Heart left ventricle (tissue), 16 donors: ENCODE measurements at places on chromosomes 6 and 20. TPM values are rescaled to one million over a fixed set of nuclear protein-coding genes. Genes with fewer than 3 reads are reported as not detected.

Gene AURKA
- total RNA-seq = 6.3 TPM

Gene CCM2L
- total RNA-seq = 8.7 TPM

Gene GMPR
- total RNA-seq = 123 TPM

Gene MEI4
- total RNA-seq = 0.69 TPM

Gene TMC2
- not detected for total RNA-seq

Gene MAK
- total RNA-seq = 0.16 TPM

Gene BPIFB2
- not detected for total RNA-seq

Gene ZMYND8
- total RNA-seq = 28.9 TPM

Gene TINAG
- 0.45 TPM for total RNA-seq

Gene PTGIS
- total RNA-seq = 22.0 TPM

DNA sequence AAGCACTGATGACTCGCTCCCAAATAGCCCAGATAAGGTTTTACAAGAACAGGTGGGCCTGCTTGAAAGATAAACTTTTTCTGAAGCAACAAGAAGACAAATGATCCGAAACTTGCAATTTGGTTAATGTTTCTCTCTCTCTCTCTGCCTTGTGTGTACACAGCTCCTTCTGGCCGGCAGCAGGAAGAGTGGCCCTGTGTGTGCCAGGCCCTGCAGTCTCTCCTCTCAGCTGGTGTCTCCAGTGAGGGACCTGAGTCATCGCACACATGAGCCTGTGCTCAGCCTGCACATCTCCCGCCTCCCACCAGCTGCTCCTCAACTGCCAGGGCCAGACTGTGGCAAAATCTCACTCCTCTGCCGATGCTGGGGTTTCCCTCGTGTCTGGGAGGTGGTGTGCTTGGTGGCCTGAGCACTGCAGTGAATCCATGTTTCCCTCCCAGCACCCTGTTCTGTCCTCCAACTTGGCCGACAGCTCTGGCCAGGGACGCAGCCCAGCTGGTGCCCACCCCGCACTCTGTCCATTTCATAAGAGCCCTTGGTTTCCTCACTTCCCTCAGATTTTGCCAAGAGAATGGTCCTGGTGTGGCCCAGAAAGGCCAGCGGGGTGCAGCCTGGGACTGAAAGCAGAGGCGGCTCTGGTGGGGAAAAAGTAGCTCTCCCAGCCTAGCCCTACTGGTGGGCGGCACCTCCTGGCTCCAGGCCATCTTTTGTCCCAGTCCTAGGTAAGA lies 49.4 kb downstream of the ERMARD start:
- DNase-seq = no peak

- no peak for DNase-seq
Measured at GRCh38 chr6:144665932-144666450, 380.9 kb downstream of the UTRN start.

DNA sequence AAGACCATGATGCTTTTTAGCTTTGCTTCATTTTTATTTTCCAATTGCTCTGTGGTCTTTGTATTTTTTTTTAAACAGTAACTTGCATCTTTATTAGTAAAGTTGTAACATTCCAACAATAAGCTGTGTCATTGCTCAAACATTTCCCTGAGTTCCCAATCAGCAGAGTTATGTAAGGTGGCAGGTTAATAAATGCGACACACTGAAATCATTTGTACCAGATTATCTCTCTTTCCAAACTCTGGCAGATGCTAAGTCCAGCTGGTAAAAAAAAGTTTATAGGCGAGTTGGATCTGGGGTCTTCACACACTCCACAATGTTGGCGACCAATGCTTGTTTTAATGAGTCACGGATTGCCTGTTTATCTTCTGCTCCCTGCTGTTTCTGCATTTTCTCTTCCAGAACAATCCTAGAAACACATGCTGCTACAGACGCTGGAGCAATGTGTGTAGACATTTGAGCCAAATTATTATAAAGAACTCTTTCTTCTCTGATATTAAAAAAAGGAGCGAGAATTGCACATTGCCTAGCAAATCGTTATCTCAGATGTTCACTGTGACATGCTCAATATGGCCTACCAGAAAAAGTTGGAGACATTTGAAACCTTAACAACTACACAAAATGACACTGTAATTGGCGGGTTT lies 113.6 kb upstream of the IFNGR1 start:
- DNase-seq = no peak

GRCh38 chr6:39327507-39327906 lies 5.0 kb upstream of the KCNK16 start:
- DNase-seq = no peak

DNA sequence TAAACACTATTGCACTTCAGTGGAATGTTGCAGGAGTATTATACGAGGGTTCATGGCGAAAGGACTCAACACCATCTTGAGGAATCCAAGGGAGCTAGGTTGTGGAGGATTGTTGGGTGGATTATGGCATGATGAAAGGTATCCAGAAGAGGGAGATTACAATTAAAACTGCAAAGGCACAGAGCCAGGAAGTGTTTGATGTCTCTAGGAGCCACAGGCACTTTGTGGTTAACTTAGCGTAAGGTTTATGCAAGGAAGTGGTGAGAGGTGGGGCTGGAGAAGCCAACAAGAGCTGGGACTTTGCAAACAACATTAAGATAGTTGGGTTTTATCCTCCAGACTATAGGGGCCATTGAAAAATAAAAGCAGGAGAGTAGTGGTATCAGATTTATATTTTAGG lies 86.6 kb upstream of the TPD52L1 start:
- DNase-seq = no peak

- DNase-seq = no peak
Measured at GRCh38 chr6:13916230-13916944, 8.4 kb upstream of the RNF182 start.

GRCh38 chr20:3209257-3209945 lies at the start of gene ITPA:
Gene ITPA, plus strand, starts transcription at chr20:3209498. Its CDS starts 54 bp downstream, at chr20:3209552.
- DNase-seq = peak; percentile 53

- DNase-seq = no peak
Measured at GRCh38 chr20:4794846-4795245, 73.1 kb downstream of the PRND start.

GRCh38 chr6:118826096-118826495 lies 67.9 kb upstream of the ASF1A start:
- no peak for DNase-seq

- DNase-seq = peak; percentile 94
Measured at GRCh38 chr20:1776681-1777475, 118.3 kb upstream of the SIRPA start.

DNA sequence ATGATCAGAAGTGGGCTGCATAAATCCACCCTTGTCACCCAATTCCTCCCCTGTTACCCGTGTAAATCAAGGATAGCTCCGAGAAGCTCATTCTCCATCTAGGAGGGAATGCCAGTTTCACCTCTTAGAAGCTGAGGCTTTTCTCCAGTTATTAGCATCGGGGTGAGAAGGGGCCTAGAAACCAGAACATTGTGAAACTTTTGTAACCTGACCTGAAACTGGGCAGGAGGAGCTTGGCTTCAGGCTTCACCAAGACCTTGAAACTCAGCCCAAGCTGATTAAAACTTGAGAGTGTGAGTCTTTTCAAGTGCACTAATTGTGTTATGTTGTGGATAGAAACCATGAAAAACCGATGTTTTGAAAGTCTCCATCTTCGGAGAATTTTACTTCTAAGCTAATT lies 103.1 kb downstream of the BMP2 start:
- no peak for DNase-seq

DNA sequence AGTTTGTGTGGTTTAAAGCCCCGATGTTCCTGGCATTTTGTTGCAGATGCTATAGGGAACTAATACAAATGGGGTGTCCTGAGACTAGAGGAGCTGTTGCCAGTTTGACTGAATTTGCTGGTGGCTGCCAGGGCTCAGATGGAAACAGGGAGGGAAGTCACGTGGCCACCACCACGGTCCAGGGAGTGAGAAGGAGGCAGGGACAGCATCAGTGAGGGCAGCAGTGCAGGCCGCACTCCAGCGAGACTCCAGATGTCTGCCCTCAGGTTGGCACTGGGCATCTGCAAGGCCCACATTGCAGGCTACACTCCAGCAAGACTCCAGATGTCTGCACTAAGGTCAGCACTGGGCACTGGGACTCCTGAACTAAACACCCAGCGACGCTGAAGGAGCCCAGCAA lies 86.2 kb downstream of the RAMACL start:
- DNase-seq = peak; percentile 7

DNA sequence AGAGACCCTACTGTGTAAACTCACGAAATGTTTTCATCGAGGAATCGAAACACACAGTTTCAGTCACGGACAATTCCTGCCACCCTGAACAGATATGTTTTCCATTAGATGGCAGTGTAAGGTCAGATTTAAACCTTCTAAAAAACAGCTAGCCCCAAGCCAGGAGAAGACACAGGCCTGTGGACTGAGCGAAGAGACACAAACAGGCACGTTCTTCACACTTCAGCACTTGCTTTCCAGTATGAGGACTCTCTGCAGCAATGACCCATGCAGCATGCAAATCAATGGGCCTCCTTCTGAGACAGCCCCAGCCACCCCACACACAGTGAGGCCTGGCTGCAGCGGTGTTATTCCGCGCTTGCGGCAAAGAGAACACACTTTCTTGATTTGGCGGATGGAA lies 31.9 kb downstream of the HUS1B start:
- DNase-seq = no peak

- DNase-seq = no peak
Measured at GRCh38 chr6:140380427-140381218, 1006.2 kb upstream of the CITED2 start.

- DNase-seq = no peak
Measured at GRCh38 chr6:30386166-30386565, 41.2 kb downstream of the RPP21 start.

DNA sequence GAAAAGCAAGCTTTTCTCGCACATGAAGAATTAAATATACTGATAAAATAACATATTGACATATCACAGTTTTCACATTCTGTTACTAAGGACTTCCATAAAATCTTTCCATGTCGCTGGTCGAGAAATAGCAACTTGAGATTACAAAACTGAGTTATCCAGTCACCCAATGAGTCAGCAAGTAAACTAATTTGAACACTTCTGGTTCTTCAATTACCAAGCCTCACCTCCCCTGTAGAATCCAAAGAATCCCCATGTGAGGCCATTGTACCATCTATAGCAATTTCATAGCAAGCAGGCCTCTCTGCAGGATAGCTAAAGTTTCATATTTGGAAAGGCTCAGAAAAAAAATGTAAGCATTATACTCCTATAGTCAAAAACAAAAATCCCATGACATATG lies 87.3 kb downstream of the PKHD1 start:
- DNase-seq = no peak

DNA sequence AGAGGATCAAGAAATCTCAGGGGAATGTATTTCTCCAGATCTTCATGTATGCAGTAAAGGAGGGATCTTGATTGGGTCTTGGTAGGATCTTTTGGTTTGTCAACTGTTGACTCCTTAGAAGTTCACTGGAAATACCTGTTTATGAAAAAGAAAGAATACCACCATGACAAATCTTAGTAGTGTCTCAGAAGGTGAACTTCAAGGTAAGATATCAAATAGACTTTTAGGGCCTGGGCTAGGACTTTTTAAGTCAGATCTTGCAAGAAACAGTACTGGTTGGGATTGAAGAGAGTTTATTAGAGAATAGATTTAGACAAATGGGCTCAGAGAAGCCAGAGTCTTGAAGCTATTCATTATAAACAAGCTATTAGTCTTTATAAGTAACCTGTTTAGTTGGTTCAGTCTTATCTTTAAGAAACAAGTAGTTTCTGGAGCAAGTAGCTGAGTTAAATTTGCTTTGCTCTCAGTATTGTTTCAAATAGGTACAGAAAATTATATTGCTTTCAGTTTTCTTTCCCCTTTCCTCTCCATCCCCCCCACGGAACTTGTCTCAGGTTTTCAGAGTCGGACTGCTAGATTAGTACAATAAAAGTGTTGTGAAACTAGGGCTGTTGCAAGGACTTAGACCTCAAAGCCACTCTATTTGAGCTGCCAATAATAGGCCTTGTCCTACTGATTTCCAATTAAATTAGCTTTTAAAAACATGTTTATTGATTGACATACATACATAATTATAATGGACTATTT lies 529.1 kb upstream of the CITED2 start:
- DNase-seq = no peak

DNA sequence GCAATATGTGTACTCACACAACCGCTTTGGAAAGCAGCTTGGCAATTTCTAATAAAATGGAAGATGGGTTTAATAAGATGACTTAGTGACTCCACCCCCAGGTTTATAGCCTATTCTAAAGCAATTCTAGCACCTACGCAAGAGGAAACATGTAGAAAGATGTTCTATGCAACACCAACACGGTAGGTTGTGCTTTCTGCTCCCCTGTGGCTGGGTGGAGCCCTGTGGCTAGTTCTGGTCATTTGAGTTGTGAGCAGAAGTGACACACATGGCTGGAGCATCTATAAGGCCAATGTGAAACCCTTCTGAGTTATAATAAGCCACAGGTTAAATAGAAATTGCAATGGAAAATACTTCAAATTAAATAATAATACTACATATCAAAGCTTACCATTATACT lies 310.7 kb downstream of the CD83 start:
- DNase-seq = no peak

- DNase-seq = no peak
Measured at GRCh38 chr6:123742626-123743025, 61.0 kb upstream of the NKAIN2 start.

- DNase-seq = no peak
Measured at GRCh38 chr20:55415567-55416142, 589.7 kb downstream of the CBLN4 start.

DNA sequence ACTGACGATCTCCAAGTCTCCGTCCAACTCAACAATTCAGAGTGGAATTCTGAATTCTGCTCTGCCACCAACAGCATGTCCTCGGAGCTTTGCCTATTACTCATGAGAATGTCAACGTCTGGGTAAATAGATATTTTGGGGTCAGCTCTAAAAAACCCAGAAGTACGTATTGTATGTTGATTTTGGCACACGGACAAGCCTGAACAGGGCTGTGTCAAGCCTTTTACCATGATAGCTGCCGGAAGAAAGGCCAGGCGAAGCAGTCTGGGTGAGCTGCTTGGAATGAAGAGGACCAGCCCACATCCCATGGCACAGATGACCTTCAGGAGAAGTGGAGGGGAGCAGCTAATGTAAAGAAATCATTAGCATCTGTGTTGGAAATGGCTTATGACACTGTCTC lies 88.0 kb upstream of the JAG1 start:
- DNase-seq = peak; percentile 30

DNA sequence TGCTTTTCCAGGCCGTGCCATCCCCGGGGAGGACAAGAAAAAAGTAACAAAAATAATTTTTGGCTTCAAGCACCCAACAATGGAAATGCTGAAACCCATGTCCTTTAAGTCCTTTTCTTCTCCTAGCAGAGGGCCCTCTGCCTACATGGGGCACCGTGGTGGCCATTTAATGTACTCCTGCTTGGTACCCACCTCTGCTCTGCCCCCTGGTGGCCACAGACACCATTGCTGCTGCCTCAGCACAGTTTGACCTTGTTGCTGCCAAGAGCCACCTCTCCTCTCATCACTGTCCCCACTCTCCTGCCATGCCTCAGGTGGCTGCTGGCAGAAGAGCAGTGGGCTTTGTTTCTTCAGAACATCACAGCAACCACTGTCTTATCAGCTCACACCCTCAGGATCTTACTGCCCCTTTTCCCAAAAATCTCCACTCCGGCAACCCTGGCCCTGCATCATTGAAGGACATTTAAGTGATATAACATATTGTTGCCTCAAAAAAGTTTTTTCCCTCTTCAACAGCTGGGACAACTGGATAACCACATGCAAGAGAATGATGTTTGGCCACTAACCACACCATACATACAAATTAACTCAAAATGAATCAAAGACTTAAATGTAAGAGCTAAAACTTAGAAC lies 12.9 kb upstream of the ARMC2 start:
- DNase-seq = peak; percentile 88

- no peak for DNase-seq
Measured at GRCh38 chr20:61449916-61450315, 197.9 kb downstream of the CDH4 start.
